ENCODE measurements at places on chromosomes 6 and 20.

GRCh38 chr6:21556968-21557721 is 36.4 kb upstream of the SOX4 start:
- no peak for DNase-seq

DNA sequence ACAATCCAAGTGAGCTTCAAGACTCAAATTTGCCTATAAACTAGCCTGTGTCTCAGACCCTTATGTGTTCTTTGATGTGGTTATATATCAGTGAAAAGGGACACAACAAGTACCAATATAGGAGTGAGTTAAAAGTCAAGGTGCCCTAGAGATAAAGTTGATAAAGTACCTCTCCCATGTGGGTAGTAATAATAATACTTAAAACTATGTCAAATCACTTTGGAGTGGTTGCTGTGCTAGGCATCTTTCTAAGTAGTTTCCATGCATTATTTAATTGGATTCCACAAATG is 100.4 kb downstream of the BMP5 start:
- no peak for DNase-seq

GRCh38 chr6:26071135-26071534 is 16.1 kb upstream of the HFE start:
- no peak for DNase-seq

DNA sequence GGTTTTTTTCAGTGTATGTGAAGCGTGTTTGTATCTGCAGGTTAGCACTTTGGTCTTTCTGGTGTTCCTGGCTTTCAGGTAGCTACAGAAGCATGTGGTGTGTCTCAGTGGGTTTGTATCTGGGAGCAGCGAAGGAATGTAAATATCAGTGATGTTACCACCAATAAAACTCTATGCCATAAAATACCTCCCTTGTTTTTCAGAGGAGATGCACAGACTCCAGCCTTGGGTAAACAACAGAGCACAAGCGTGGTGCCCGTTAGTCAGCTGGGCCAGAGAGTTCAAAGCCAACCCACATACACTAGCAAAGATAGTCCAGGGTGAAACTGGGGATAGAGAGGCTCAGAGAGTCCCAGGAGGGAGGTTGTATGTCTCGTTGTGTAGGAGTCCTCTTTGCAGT is 393.8 kb downstream of the SMOC2 start:
- DNase-seq, result no peak

- no peak for DNase-seq
Observed at GRCh38 chr20:45631184-45631583, at the start of gene WFDC9. WFDC9 (minus strand) TSS chr20:45631284; CDS start chr20:45610181, 21,103 bp downstream.

GRCh38 chr6:116431964-116432595 is 29.1 kb upstream of the CALHM6 start:
- no peak for DNase-seq

GRCh38 chr6:30325873-30326525 is 728 bp upstream of the TRIM39 start:
- DNase-seq, result peak; percentile 74

DNA sequence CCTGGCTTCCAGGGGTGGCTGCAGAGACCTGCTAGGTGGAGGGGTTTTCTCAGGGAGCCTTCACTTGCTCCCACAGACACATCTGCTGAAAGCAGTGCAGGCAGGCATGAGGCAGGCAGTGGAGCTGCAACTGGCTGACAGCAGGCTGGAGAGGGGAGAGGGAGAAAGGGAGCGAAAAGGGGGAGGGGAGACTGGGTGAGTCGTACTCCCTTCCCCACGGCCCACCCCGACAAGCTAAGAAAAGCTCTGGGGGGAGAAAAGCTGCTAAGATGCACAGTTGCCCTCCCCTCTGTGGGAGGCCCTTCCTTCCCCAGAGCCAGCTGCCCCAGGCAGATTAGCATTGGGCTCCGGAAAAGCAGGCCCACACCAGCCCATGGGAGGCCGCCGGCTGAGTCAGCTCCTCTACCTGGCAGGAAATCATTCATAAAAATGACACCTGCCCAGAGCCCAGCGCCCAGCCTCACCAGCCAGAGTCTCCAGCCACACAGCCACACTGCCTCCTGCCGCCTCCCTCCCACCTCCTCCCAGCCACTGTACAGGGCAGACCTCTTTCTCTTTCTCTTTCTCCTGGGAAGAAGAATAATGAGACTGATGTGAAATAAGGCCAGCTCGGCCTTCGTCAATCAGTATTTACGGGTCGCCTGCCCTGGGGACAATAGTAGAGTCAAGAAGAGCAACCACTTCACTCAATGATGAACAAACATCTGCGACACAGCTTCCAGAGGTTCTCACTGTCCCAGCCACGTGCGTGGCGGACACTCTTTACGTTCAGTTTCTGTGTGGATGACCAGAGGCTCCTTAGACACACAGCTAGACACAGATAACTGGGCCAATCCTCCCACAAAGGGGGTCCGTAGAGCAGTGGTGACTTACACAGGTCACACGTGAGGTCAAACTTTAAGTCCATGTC is 7.7 kb upstream of the C20orf203 start:
- DNase-seq, result no peak

GRCh38 chr6:53725791-53726575 is 60.4 kb upstream of the KLHL31 start:
- DNase-seq, result peak; percentile 75

GRCh38 chr20:51871943-51872342 is 69.6 kb upstream of the SALL4 start:
- no peak for DNase-seq

DNA sequence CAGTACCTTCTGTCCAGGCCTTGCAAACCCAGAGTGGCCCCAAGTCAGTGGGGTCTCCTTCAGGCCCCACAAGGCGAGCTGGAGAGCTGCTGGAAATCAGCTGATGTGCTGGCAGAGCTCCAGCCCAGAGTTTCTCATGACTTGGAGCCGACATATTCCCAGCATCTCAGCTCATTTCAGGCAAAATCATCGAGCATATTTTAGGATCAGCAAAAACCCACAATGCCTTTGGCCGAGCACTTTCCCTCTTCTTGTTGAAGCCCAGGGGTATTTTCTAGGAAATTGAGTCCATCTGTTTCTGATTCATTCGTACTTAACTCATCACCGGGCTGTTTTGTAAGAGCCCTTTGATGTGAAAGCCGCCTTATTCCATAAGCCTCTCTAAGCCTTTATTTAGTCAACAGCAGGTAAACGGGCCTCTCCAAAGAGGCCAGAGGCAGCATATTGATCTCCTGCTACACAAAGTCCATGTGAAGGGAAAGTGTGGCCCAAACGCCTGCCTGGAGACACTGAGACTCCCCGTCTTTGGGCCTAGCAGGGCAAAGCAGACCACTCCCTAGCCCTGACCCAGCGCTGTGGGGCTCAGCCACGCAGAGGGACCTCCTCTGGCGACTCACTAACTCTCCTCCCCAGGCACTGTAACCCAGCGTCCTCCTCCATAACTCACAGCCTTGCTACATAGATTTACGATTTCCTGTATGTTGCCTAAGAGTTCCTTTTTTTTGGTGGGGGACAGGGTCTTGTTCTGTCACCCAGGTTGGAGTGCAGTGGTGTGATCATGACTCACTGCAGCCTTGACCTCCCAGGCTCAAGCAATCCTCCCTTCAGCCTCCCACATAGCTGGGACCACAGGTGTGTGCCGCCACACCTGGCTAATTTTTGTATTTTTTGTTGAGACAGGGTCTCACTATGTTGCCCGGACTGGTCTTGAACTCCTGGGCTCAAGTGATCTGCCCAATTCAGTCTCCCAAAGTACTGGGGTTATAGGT is 12.1 kb upstream of the C20orf203 start:
- no peak for DNase-seq

GRCh38 chr6:107121964-107122495 is 6.7 kb upstream of the BEND3 start:
- DNase-seq, result no peak

DNA sequence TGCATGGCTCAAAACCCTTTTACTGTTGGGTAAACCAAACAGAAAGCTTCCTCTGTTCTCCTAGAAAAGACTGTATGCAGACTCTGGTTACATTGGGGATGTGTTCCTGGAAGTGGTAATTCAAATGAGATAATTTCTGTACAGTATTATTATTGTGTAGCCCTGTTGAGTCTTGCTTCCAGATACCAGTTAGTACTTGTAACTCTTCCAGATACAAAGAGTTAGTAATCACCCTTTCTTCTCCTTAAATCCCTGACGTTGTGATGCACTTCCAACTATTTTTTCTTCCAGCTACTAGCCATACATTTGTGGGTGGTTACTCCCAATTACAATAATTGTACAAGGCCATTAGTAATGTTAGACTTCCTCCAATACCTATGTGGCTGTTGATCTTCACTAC is 42.3 kb upstream of the GRIK2 start:
- no peak for DNase-seq

- DNase-seq, result no peak
Observed at GRCh38 chr6:8642131-8642530, 206.8 kb upstream of the SLC35B3 start.

GRCh38 chr6:75855052-75855451 is 106.0 kb downstream of the MYO6 start:
- no peak for DNase-seq

DNA sequence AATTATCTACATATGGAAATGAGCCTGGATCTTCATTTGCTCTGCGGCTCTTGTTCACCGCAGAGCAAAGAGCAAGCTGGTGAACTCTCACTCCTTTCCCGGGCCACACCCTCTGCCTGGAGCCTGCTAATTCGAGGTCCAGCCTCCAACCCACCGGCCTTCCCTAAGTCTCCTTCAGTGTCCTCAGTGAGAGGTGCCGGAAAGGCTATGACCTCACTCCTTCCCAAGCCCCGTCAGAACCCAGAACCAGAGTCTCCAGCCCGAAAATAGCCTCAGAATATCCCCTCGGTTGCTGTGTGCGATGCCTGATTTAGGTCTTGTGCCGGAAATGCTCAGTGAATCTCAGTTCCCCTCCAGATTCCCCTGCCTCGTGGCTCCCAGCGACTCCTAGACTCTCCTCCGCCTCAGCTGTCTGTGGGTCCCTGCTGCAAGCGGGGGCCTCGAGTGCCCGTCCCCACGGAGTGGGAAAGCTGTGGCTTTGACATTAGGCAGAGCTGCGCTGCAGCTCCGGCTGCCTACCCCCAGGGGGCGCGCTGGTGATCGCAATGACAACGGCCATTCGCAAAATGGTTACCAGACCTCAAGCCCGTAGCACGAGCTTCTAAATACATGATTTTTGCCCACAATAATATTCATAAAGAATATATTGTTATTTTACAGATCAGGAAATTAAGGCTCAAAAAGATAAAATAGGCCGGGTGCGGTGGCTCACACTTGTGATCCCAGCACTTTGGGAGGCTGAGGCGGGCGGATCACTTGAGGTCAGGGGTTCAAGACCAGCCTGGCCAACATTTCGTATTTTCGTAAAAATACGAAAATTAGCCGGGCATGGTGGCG is 4.1 kb upstream of the BNIP5 start:
- DNase-seq, result peak; percentile 72

GRCh38 chr6:79468587-79468986 is 68.6 kb downstream of the LCA5 start:
- DNase-seq, result no peak

DNA sequence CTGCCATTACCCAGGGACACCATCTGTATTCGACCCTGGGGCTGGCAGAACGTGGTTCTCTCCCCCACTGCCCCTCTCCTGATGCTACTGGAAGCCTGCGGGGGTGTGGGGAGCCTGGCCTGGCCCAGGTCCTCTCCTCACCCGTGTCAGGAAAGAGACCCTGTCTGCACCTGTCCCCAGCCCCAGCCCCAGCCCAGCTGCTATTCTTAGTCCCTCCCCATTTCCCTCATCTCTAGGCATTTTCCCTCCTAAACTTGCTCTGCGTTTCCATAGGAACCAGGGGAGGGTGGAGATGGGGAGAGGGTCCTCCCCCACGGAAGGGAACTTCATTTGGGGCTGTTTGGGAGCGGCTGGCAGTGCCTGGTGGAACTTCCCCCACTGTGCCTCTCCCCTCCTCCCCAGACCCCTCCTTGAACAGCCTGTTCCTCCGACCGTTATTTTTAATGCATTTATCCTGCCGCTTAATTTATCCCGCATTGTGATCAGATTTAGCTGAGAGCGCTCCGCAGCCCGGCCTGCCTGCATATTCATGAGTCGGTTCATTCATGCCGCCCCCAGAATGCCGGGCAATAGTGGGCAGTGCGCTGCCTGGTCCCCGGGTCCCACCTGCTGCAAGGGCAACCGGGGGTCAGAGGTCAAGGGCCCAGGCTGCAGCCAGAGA is 31.8 kb upstream of the DLGAP4 start:
- DNase-seq, result no peak

DNA sequence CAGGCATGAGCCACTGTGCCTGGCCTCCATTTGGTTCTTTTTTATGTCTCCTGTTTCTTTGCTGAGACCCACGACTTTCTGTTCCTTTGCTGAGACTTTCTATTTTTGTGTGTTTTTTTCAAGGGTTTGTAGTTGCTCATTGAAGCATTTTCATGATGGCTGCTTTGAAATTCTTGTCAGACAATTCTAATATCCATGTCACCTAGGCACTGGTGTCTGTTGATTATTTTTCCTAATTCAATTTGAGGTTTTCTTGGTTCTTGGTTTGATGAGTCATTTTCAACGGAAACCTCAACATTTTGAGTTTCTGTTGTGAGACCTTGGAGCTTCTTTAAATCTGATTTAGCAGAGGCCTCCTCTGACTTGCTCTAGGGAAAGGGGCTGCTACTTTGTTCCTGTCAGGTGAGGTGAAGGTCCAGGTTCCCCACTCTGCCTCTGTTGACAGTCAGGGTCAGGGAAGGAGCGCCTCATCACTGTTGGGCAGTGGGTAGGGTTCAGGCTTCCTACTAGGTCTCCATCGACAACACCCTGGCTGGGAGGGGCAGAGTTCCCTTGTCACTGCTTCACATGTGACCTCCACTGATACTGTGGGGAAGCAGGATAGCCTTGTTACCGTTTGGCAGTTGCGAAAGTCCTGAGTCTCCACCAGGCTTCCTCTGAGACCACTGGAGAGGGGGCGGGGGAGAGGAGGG is 67.2 kb upstream of the RNF24 start:
- peak; percentile 13 for DNase-seq

- no peak for DNase-seq
Observed at GRCh38 chr6:17405944-17406245, 12.5 kb downstream of the CAP2 start.

DNA sequence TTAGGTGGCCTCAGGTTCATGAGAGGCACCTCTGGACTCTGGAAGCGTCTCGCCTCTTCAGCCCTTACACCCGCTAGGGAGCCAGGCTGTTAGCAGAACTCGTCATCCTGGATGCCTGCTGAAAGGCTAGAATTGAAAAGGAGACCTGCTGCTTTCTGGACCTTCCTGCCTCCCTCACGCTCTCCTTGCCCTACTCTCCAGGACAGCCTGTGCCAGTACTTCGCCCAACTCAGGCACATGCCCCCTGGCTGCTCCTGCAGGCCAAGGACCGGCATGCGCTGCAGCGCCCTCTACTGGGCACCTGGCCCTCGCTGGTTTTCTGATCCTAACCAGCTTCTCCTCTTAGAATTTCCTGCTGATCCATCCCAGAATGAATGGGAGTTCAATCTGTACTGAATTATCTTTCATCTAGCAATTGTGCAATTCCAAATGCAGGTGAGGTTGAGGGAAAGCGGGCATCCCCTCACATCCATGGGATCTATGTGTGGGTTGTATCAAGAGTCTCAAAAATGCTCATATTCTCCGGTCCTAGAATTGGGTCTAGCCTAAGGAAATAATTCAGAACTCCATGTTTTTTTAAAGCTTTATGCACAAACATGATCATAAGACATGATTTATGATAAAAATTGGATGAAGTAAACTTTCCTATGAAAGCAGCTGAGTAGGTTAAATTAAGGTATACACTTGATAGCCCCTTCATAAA is 78.0 kb downstream of the PTPN1 start:
- DNase-seq, result peak; percentile 79

All from T-helper 9 cell (primary cell).